Naive thymus-derived CD4-positive, alpha-beta T cell (primary cell): ENCODE measurements at places on chromosomes 6 and 20. TPM values are rescaled to one million over a fixed set of nuclear protein-coding genes. Genes with fewer than 3 reads are reported as not detected.

AKAP12 gene
- total RNA-seq: not detected

TMEM200A gene
- total RNA-seq: not detected

DSN1 gene
- 14.0 TPM for total RNA-seq

TTK gene
- 22.4 and 23.1 TPM in 2 replicates for total RNA-seq

FAM229B gene
- total RNA-seq: 2.5 TPM

ARMH2 gene
- total RNA-seq: 2.7 TPM

RIPPLY2 gene
- total RNA-seq: not detected in 2 replicates

OPN5 gene
- total RNA-seq: not detected

PGC gene
- total RNA-seq: not detected

GNRH2 gene
- total RNA-seq: 2.0 TPM

GRM1 gene
- not detected for total RNA-seq

CDK5RAP1 gene
- total RNA-seq: 49.4 TPM

KIF25 gene
- total RNA-seq: not detected

LAMA5 gene
- 0.57 TPM for total RNA-seq

HSPA1L gene
- total RNA-seq: 3.6 and 3.7 TPM in 2 replicates
